ENCODE measurements at places on chromosomes 4 and X. TPM values are rescaled to one million over a fixed set of nuclear protein-coding genes. Genes with fewer than 3 reads are reported as not detected.

DNA sequence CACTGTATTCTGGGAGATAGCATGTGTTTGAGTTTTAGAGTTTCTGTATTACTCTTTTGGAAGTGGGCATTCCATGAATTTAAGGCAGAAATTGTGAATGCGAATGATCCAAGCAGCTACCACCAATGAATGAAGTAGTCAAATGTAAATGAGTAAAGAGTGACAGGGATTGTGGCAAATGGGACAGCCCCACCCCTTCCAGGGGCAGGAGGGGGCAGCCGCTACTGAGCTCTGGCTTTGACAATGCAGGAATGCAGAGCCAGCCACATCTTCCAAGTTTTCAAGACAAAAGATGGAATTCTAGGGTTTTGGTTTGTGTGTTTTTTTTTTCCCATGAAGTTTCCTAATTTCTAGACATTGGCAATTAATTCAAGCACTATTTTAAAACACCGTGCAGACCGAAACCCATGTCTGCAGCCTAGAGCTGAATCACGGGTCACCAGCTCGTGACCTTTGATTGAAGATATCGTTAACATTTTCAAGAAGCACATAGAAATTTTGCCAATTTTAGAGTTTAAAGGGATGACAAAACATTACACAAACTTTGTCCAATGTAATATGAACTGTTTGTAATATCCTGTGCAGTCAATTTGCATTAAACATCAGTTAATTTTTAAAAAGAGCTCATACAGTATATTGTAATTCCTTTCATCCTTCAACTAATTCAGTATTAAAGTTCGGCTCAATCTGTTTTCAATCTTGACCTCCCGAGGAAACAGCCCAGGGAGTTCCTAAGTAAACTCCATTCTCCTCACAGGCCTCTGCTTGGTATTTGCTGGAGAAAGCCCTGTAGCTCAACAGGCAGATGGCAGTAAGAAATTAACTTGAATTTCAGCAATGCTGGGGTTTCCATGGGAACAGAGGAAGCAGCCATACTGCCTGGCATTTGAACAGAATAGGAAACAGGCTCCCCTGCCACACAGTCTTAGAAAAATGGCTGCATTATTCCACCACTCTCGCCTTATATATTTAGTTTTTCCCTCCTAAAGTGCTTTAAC lies 83.4 kb downstream of the UCHL1 start:
- DNase-seq, result no peak

The TRIM61 gene
- total RNA-seq, result not detected

- no peak for DNase-seq
Measured at GRCh38 chr4:751676-752075, 46.0 kb downstream of the PCGF3 start.

DNA sequence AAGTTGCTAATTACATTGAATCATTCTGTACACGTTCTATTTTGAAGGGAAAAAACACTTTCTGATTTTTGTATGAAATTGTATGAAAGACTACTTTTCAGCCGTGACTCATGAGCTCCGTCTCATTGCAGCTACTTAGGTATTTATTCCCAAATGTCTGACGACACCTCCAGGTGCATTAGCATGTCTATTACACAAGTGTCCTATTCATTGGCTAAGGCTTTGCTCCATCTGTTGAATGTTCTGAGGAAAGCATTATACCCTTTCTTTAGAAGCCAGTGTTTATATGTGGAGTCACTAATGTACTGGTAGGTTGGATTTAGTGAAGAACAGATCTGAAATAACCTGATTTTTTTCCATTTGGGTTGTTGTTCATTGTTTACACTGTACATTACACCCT lies 51.8 kb downstream of the MAP7D3 start:
- no peak for DNase-seq

DNA sequence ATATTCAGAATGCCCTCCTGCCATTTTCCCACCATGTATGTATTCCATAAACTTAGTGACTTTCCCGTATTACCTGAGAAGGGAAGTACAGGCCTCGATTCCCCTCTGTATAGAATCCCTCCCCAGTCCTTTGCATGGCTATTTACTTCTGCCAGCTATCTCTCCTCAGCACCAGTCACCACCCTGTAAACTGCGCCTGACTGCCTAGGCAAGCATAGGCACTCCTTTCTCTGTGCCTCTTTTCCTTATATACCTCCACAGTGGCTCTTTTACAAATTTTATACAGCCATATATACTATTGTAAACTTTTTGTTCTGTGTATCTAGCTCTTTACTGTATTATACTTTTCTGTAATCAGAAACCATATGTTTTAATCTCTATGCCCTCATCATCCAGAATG lies 130.9 kb upstream of the TET2 start:
- DNase-seq, result no peak

The UGT2B15 gene
- 61.8 TPM for total RNA-seq

- no peak for DNase-seq
Measured at GRCh38 chrX:57737881-57738280, 57.8 kb upstream of the NLRP2B start.

The NUDT11 gene
- 0.34 TPM for total RNA-seq

The GABRQ gene
- total RNA-seq, result not detected

GRCh38 chr4:124152132-124152531 lies 560.4 kb downstream of the ANKRD50 start:
- DNase-seq, result no peak

The DTHD1 gene
- total RNA-seq, result 0.55 TPM

Data from mucosa of descending colon (tissue), 3 donors.